ENCODE measurements at places on chromosomes 2 and 18.

DNA sequence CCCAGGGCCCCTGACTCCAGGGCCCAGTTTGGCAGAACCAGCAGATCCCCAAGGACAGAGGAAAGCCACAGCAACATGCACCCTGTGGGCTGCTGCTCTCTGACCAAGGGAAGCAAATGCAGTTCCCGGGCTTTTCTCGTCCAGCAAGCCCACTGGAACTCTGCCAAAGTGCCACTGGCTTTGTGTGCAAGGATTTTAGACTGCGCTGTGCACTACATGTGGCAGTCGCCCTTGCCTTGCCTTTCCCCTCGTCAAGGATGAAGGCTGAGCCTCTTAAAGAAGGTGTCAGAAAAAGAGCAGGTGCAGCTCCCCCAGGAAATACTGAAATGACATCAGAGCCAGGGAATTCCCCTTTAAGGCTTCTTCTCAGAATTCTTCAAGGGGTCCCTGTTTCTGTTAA lies 199.2 kb downstream of the TFCP2L1 start:
- DNase-seq: no peak

- DNase-seq: no peak
Measured at GRCh38 chr2:41965173-41965908, 82.5 kb upstream of the PKDCC start.

- no peak for DNase-seq
Measured at GRCh38 chr2:154189953-154190352, 318.2 kb downstream of the GALNT13 start.

GRCh38 chr18:13826209-13826608 lies 2.3 kb downstream of the MC5R start:
- no peak for DNase-seq

GRCh38 chr2:111634050-111634794 lies 249.8 kb downstream of the ANAPC1 start:
- no peak for DNase-seq

GRCh38 chr2:229313591-229313990 lies 42.5 kb upstream of the PID1 start:
- no peak for DNase-seq

GRCh38 chr18:59220784-59221765 lies 1.1 kb downstream of the GRP start:
- peak; percentile 41 for DNase-seq

DNA sequence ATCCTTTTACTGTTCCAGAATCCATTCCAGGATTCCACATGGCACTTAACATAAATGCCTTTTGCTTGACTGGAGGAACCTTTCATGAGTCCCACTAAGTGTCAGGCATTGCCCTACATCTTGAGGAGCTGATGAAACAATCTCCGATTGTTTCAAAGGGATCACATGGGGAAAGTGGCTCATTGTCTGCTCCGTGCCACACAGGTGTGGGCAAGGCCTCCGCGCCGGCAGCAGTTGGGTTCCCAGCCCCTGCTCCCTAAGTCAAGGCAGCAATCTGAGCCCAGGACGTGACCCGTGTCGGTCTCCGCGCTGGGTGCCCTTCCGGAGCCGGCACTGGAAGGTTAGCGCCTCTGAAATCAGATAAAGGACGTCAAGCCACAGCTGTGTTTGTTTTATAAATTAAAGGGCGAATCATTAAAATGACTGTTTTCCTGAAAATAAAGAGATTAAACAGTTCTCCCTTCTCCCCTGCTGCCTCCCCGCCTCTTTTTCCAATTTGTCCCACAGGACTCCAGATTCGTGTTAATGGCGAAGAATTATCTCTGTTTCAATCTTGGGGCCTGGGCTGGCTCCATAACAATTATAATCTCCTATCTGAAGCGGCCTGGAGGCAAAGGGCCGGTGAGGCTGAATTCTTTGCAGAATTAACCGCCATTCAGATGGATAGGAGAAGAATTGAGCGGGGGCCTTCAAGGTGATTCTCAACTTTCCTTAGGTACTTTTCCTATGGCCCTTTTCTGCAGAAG lies 84.3 kb upstream of the FZD7 start:
- peak; percentile 71 for DNase-seq

DNA sequence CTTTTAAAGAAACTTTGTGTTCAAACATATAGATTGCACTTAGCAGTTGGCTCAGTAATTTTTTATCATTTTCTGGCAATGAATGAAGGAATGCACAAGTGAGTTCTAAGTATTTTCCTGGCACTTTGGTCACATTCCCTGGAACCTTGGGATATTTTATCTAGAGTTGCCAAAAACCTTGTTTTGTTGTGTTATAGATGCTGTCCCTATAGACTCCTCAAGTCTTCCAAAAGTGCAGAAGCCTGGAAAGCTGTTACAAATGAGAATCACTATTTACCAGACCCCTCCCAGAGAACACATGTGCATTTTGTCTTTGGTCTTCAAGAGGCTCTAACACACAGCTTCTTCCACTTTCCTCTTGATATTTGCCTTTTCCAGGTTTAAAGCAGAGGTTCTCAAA lies 108.3 kb downstream of the RND3 start:
- DNase-seq: no peak

GRCh38 chr2:12318427-12319057 lies 398.2 kb upstream of the TRIB2 start:
- DNase-seq: no peak

DNA sequence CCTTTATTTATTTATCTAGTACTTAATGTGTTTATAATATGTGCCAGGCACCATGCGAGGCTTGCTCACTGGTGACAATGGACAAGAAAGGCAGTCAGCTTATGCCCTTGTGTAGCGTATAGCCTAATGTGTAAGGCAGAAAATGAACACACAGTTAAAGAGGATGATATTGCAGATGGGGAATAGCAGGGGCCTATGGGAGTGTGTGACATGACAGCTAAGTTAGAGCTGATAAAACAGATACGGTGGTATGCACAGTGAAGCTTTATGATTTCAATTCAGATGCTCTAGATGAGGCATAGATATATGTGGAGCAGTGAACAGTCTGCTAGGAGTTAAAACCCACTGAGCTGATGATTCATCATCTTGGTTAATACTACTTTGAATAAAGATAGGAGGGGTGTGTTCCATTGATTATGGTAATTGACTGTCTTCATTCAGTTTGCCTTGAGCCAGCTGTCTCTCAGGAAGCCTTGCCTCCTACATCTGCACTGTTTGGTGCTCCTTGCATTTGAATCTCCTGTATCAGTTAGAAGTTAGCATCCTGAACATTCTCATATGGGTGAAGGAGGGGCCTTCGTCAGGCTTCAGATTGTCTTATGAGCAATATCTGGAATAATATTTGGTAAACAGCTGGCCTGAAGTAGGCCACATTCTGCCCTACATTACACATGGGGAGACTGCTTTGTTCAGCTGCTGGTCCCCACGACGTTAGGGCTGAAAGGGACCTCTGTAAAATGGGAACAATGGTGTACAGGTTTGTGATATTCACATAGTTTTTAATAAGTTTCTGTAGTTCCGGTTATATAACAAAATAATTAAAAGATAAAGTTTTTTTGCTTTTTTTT lies 13.2 kb downstream of the MAP4K4 start:
- no peak for DNase-seq

- no peak for DNase-seq
Measured at GRCh38 chr2:175626796-175627195, 375.3 kb downstream of the LNPK start.

- DNase-seq: no peak
Measured at GRCh38 chr2:169637620-169638019, 53.5 kb downstream of the PPIG start.

- DNase-seq: no peak
Measured at GRCh38 chr2:174577967-174578589, 19.5 kb downstream of the WIPF1 start.

GRCh38 chr2:206981086-206981674 lies 41.9 kb downstream of the CPO start:
- no peak for DNase-seq

GRCh38 chr18:21362831-21363230 lies 120.8 kb downstream of the GREB1L start:
- no peak for DNase-seq

- DNase-seq: no peak
Measured at GRCh38 chr2:175605640-175606009, 396.4 kb downstream of the LNPK start.

GRCh38 chr18:62844850-62845643 lies 129.7 kb downstream of the PHLPP1 start:
- DNase-seq: no peak

- DNase-seq: no peak
Measured at GRCh38 chr2:157820193-157820592, 55.9 kb downstream of the ACVR1 start.

DNA sequence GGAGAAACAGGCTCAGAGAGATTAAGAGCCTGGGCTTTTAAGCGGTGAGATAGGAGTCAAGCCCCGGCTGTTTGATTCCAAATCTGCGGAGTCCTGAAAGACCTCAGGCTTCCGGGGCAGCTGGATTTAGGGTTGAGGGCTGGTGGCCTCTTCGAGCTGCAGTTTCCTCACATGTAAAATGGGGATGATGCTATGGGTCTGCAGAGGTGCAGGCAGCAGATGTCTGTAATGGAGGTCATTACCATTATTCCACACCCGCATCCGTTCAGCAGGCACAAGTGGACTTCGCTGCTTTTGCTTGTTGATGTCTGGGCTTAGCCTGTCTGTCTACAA lies 175.6 kb upstream of the HS6ST1 start:
- DNase-seq: no peak

DNA sequence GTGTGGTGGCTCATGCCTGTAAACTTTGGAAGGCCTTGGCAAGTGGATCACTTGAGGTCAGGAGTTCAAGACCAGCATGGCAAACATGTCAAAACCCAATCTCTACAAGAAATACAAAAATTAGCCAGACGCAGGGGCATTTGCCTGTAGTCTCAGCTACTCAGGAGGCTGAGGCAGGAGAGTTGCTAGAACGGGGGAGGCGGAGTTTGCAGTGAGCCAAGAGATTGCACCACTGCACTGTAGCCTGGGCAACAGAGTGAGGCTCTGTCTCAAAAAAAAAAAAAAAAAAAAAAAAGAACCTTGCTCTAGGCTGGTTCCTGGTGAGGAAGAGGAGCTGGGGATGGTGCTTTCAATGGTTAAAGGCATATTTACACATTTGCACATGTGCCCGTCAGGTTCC lies 129.4 kb downstream of the LYPD6B start:
- no peak for DNase-seq

DNA sequence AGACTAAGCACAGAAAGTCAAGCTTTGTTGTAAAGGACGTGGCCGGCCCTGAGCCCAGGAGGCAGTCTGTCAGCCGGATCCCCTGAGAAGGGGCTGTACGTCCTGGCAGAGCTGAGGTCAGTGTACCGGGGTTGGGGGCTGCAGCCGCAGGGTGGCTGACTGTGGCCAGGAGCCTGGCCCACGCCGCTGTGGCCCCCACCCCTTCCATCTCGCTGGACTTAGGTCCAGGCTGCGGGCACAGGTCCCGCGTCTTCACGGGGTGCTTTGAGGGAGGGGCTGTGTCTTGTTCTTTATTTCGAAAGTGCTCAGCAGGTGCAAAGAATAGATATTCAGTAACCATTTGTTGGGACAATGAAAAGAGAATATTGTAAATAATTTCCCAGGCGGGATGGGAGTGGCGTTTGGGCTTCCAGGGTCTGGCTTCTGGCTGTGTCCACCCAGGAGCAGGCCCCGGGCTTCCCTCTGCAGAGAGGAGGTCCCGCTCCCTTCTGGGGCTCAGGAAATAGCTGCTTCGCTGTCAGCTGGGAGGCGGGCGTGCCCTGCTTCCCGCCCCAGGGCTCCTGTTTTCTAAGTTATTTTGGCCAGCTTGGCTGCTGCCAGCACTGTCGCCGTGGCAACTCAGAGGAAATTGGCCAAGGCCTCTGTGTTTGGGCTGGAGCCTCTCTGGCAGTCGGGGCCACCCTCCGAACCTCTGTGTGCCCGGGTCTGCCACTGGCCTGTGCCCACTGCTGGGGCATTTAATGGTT lies 7.4 kb downstream of the NFATC1 start:
- no peak for DNase-seq

DNA sequence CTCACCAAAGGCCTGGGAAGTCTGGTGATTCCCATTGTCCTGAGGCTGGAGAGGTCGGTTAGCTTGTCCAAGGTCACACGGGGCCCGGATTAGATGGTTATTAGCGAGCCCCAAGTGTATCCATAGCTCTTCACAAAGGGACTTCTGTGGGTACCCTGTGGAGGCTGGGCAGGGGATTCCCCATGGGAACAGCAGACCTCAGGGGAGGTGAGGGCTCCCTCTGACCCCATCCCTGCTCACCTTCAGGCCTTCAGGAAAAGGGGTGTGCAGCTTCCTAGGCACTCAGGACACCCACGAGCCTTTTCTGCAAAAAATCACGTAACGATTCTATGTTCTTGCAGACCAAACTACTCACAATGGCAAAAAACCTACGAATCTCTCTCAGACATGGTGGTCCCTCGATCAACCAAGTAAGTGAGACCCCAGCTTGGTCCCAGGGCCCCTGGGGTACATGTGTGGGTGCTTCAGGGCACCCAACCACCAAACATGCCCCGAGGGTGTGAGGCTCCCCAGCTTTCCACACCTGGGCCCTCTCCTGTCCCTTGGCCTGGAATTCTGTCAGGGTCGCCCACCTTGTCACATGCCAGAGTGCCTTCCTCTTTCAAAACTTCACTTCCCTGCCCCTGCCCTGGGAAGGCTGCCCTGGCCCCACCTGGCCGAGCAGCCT lies 40.3 kb downstream of the PDIA6 start:
- DNase-seq: no peak

GRCh38 chr2:236055471-236055870 lies 112.7 kb downstream of the GBX2 start:
- DNase-seq: no peak

DNA sequence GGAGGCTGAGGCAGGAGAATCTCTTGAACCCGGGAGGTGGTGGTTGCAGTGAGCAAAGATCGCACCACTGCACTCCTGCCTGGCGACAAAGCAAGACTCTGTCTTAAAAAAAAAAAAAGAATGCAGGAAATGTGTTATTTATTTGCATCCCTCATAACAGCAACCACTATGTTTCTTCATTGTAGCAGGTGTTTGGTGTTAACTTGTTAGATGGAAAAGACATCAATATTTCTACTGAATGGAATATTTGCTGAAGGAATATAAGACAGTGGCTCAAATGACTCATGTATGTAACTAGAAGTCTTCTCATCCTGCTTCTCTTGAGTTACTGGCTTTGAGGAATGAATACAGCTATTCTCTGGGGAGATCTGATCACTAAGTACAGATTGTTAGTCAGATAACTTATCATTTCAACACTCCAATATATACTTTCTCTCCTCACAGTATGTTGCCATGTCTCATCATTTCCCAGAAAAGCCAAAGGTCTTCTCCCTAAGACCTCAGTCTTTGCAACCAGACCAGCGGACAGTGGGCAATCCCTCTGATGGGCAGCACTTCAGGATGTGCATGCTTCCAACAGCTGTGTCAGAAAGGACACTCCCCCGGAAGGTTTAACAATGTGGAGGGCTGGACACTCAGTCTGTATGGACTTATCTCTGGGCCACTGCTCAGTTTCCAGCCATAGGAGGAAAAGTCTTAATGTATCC lies 104.4 kb upstream of the STK17B start:
- DNase-seq: no peak

DNA sequence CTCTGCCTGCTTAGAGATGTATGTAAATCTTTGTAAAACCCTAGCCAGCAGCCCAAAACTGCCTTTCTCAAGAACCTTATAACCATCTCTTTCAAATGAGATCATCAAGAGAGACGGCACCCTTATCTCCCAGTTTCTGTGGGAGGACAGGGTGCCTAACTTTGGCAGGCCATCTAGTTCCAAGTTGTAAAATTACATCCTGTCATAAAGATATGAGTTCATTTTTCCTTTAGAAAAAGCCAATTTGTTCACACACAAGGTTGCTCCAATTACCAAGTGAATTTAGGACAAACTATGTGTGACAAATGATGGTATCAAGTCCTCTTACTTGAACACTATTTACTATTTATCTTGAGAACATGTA lies 65.3 kb downstream of the MEMO1 start:
- DNase-seq: no peak
